ENCODE measurements at places on chromosomes 2 and 18.

DNA sequence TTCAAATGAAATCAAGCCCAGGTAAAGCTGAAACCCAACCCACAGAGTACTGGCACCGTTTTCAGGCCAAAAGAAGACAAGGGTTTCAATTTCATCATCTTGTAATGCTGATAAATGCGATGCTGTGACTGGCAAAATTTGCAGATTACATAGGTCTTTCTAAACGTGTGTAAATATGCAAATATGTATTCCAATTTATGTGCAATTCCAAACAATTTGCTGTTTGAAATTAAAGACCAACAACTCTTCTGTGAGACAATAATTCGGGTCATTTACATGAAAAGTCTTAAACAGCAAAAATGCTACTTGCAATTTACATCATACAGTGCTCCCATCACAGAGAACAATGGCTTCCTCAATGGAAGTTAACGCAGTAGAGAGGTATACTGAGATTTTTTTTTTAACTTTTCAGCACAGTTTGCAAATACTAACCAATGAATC lies 2.8 kb upstream of the ZNF532 start:
- DNase-seq: no peak

DNA sequence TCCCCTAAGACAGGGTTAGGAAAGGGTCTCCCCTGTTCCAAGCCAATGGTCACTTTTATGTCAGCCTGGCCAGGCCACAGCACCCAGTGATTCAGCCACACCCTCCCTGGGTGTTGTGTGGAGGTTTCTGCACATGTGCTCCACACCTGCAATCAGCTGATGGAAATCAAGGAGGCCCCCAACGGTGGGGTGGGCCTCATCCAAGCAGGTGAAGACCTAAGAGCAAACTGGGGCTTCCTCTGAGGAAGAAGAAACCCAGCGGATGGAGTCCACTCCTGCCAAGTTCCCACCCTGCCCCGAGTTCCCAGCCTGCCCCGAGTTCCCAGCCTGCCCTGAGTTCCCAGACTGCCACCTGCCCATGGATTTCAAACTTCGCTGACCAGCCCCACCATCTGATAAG lies 55.4 kb downstream of the KIF1A start:
- no peak for DNase-seq

GRCh38 chr2:100703213-100703612 lies 116.7 kb upstream of the NPAS2 start:
- no peak for DNase-seq

GRCh38 chr2:241968417-241968816 lies 98.9 kb downstream of the RTP5 start:
- DNase-seq: no peak

DNA sequence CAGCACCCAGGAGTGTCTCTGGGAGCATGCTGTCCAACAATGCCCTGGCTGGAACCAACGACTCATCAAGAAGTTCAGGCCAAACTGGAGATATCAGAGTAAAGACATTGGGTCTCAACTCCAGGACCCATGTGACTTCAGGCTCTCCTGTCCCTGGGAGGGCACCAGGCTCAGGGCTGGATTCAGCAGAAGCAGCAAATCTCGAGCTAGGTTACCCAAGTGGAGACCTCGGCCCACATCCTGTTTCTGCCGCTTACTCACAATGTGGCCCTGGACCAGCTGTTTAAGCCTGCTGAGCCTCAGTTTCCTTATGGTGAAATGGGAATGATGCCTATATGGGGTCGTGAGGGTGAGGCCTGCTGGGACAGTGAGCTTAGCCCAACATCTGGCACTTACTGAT lies 9.3 kb upstream of the OTOF start:
- no peak for DNase-seq

GRCh38 chr2:140737006-140737405 lies 1393.8 kb downstream of the LRP1B start:
- no peak for DNase-seq

Data from NCI-H1694 treated with DMSO at 0.1 percent for 48 hours (cell line).